ENCODE measurements at places on chromosomes 4 and X. TPM values are rescaled to one million over a fixed set of nuclear protein-coding genes. Genes with fewer than 3 reads are reported as not detected.

The NSUN7 gene
- total RNA-seq = 8.4 TPM

The LRCH2 gene
- total RNA-seq = 0.81 TPM

The SHROOM3 gene
- total RNA-seq = 28.9 TPM

The ZCCHC12 gene
- not detected for total RNA-seq

The GRIPAP1 gene
- 17.5 TPM for total RNA-seq

The DCAF12L2 gene
- total RNA-seq = under 0.01 TPM

The ARL9 gene
- total RNA-seq = 1.6 TPM

The F11 gene
- total RNA-seq = not detected

The UXT gene
- total RNA-seq = 96.2 TPM

The P2RY8 gene
- not detected for total RNA-seq

The MAGEA2 gene
- not detected for total RNA-seq

The UBL4A gene
- 49.4 TPM for total RNA-seq
